Epithelial cell of proximal tubule (primary cell): ENCODE measurements at places on chromosomes 2 and 18. TPM values are rescaled to one million over a fixed set of nuclear protein-coding genes. Genes with fewer than 3 reads are reported as not detected.

- no peak for DNase-seq
Observed at GRCh38 chr2:12856934-12857601, 140.3 kb downstream of the TRIB2 start.

Gene ACTG2
- not detected in 2 replicates for total RNA-seq

Gene CFAP65
- 1.1 TPM in 1 of 2 replicates, not detected in the other for total RNA-seq

DNA sequence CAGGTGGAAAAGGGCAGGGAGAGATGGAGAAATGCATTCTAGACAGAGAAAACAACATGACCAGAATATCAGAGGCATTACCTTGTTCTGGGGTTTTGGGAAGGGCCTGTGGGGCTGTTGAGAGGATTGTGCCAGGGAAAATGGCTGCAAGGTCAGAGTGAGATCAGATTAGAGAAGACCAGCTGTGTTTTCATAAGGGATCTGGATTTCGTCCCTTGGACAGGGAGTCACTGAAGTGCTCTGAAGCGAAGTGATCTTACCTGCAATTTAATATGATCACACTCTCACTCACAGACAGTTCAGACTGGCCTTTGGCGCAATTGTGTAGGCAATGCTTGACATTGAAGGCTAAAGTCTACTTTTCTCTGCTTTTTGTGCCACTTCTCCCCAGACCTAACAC is 20.3 kb upstream of the REG3G start:
- no peak for DNase-seq

DNA sequence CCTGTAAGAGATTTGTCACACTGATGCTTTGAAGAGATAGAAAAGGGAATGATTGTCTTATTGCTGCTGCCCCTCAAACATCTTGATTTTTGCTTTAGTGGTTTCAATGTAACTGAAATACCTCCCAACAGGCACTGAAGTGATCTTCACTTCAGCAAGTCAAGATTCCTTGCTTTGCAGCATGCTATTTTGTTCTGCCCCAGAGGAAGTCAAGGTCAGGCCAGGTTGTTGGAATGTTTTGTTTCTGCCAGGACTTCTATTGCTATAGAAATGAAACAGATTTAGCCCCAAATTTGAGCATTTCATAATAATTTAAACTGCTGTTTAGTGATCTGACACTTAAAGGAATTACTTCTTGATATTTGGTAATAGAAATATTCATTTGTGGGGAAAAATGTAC is 277.6 kb downstream of the ZNF804A start:
- no peak for DNase-seq

GRCh38 chr2:199457147-199458008 is at the start of gene SATB2:
SATB2 (minus strand) TSS chr2:199457939; CDS start chr2:199456037, 1,902 bp downstream.
- DNase-seq = no peak

- DNase-seq = no peak
Observed at GRCh38 chr2:236446521-236446920, 123.1 kb upstream of the ACKR3 start.

GRCh38 chr2:121348128-121348740 is 63.2 kb upstream of the TFCP2L1 start:
- DNase-seq = no peak
